ENCODE measurements at places on chromosomes 5 and 9.
A peak's percentile ranks its signal among the peaks of the same experiment; 100 is the strongest.

- DNase-seq: no peak
Measured at GRCh38 chr5:108637134-108637533, 110.6 kb upstream of the FER start.

GRCh38 chr9:16825331-16825725 lies 45.1 kb downstream of the BNC2 start:
- no peak for DNase-seq

DNA sequence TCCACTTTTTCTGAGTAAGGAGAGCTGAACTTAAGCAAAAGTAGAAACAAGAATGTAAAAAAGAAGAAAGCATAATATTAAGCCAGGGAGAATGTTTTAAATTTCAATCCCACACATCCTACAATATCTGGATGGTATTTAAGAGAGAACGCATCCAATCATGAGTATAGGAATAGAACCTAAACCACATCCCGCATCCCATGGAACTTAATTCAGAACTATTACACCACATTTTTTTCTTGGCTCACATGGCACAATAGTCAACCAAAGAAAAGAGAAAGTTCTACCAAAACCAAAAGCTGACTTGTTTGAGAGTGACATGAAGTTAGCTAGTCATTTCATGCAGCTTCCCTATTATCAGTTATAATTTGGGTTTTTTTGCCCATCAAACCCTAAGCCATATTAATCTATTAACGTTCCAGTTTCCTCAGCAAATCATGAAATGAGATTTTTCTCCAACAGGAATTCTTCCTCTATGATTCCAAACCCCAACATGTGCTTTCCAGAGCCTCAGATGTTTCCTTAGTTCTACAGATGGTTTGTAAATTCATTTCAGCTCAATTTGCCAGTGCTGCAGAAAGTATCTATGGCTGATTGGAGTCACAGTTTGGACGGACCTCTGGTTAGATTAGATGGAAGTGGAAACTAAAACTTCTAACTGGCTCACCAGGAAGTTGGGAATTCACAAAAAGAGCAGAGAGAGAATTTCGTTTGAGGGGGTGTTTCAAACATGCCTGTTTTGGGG lies 22.5 kb downstream of the ADAMTSL1 start:
- no peak for DNase-seq

DNA sequence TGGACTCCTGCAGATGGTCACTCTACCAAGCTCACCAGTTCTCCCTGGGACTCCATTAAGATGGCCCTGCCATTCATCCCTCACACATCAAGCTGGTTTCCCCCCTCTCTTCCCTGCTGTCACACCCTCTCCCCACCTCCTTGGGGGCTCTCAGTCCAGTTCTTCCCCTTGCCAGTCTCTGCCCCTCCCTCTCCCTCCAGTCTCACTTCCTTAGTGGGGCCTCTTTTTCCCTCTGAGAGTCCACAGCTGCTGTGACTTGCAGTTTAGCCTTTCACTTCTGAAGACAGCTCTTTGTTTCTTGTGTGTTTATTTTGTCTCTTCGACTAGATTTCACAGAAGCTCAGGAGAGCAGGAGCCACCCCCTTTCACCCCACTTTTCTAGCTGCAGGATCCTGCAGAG lies 10.5 kb downstream of the DOCK2 start:
- DNase-seq: no peak

DNA sequence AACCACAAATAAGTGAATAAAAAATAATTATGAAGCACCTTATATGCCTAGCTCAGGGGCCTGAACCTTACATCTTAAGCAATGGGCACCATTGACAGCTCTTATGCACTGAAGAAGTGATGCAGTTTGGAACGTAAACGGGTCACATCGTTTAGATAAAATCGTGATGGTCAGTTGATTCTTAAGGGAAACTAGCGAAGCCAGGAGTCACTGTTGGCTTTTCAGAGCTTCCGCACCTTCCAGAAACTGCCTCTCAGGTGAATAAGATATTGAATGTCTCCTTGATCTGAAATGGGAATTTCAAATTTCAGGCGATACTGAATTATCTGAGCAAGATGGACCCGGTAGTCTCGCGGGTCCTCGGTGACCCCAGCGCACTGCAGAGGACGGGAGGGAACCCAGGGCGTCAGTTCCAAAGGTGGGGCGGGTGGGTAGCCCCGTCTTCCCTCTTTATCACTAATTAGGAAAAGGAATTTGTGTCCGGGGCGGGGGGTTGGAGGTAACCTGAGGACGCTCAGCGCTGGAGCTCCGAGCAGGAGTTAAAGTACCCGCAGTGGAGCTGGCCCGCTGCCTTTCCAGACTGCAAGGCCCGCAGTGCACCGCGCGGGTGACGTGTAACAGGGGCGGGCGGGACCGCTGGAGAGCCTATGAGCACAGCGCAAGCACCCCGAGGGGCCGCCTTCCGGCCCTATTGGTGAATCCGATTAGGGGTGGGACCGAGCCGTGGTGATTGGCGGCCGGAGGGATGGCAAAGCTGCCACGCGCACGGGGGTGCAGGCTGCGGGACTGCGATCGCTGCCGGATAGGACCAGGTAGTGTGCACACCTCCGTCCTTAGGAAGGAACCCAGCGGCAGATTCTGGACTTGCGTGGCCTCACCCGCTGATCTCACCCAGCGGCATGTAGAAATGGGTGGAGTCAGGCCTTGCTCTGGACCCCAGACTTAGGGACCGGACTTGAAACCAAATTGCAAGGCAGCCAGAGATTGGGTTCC lies 19.7 kb upstream of the GARNL3 start:
- DNase-seq: peak; percentile 90

Measured in activated T-helper 1 cell treated with Interleukin-2 at 50 U/mL for 16 hours (primary cell).